ENCODE measurements at places on chromosomes 12 and 14.

GRCh38 chr12:57738661-57739237 lies at the start of gene AGAP2:
TSS of gene AGAP2 (minus strand) at chr12:57738742. CDS start at chr12:57738246, 496 bp downstream.
- no peak for DNase-seq

DNA sequence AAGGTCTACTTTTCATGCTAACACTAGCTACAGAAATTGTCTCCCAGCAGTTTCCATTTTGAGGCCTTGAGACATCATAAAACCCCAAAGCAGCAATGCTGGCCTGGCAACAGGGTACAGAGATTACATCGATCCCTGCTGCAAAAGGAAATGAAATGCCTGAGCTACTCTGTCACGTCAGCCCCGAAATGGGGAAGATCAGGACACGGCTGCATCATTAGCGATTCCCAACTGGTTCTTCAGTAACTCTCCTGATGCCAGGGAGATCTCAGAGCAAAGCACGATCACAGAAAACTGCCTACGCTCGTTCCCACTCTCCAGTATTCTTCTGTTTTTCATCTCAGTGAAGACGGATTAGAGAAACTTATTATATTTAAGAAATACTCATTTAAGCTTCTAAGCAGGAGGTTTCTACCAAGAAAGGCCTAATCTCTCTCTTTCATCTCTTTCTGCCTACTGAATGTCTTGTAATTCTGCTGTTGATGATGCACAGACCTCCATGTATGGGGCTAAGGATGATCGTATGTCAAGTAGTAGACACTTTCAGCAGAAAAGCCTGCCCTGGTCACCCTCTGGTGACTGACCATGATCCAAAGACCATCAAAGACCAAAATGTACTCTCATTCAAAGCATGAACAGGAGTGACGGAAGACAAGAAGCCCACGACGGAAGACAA lies 168.5 kb downstream of the RIMBP2 start:
- no peak for DNase-seq

GRCh38 chr14:35215110-35215813 lies 76.9 kb upstream of the PSMA6 start:
- no peak for DNase-seq

GRCh38 chr12:97573901-97574300 lies 111.3 kb downstream of the RMST start:
- DNase-seq, result no peak

GRCh38 chr12:107912421-107913004 lies 138.0 kb downstream of the ASCL4 start:
- peak; percentile 49 for DNase-seq

- DNase-seq, result no peak
Observed at GRCh38 chr12:9130244-9130643, 14.5 kb upstream of the A2M start.

DNA sequence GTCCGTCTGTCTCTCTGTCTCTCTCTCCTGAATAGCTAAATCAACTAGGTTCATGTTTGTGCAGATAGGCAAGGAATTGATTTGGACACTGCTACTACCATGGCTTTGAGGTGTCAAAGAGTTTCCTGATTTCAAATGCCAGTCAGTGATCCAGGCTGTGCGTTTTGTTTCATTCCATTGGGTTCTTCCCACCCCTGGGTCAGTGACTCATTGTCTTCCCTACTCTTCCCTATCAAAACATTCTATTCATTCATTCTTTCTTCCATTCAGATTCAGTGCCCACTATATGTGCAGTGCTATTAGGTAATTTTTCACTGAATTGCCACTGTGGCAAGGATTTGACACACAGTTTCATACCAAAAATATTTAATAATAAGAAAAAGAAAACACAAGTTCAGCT lies 50.4 kb downstream of the RPH3A start:
- DNase-seq, result no peak

- no peak for DNase-seq
Observed at GRCh38 chr12:52300796-52301691, 9.7 kb upstream of the KRT81 start.

DNA sequence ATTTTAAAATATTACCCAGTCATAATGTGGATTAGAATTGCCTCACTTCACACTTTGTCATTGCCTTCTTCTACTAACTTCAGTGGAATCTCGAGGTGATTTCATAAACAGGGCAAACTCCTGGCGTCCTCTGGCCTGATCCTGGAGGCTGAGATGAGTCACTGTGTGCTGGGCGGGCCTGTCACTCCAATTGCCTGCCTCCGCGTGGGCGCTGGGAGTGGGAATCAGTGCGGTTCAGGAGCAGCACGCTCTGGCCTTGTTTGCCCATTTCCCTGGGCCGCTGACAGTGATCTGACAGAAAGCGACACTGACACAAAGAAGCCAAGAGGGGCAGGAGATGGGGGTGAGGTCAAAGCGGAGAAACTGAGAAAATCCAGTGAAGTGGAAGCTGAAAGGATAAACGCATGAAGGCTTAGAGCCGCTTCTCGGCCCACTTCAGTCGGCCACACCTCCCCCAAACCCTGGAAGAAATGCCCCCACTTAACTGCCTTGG lies 29.7 kb downstream of the LGR5 start:
- no peak for DNase-seq

GRCh38 chr14:19878029-19878642 lies 3.2 kb downstream of the OR4K2 start:
- DNase-seq, result no peak

Data from stimulated activated CD4-positive, alpha-beta T cell treated with anti-CD3 and anti-CD28 coated beads, Interleukin-12 subunit alpha, Interleukin-12 subunit beta, amount 100 ng/mL, for 4 hours (primary cell).